ENCODE measurements at places on chromosomes 5 and 9.

DNA sequence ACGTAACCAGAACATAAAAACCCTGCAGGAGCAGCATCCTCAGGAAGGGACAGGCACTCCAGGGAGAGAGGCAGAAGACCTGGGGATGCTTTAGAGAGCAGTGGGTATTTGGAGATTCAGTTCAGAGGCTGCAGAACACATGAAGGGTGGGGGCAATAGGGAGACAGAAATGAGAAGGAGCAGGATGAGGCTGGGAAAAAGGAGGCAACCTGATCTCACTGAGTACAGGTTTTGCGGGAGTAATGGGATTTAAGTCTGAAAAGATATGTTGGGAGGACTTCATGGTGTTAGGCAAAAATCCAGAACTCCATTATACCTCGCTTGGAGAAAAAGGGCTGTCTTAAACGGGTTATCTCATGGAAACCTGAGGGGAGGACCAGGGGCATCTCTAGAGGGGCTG, 41.3 kb upstream of the GARNL3 start:
- DNase-seq = no peak

DNA sequence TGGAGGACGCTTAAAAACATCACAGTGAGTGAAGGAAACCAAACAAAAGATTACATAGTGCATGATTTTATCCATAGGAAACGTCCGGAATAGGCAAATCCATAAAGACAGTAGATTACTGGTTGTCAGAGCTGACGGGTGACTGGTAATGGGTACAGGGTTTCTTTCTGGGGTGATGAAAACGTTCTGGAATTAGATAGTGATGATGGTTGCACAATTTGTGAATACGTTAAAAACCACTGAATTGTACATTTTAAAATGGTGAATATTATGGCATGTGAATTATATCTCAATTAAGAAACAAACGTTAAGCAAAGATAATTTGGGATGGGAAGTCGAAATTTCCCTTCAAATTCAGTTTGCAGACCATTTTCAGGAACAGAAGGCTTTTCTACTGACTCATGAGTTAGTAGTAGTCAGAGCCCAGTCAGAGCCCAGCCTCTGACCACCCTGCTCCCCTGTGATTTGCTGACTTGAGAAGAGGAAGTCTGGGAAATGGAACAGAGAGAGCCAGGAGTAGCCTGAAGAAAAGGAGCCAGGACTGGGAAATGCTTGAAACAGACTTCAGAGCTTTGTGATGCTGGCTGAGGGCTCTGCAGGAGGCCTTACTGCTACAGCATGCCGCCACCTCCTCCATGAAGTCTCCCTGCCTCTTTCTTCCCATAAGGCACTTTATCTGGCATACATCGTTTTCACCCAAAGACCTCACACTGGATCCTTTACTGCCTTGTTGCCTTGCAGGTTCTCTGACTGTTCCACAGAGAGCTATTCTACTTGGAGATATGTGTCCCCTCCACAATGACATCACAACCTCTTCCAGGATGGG, 46.4 kb upstream of the CTNNA1 start:
- no peak for DNase-seq

- no peak for DNase-seq
These were observed 124.4 kb upstream of the GPR151 start for GRCh38 chr5:146640285-146640896.

GRCh38 chr5:149044453-149045088, 18.3 kb downstream of the SH3TC2 start:
- DNase-seq = no peak

DNA sequence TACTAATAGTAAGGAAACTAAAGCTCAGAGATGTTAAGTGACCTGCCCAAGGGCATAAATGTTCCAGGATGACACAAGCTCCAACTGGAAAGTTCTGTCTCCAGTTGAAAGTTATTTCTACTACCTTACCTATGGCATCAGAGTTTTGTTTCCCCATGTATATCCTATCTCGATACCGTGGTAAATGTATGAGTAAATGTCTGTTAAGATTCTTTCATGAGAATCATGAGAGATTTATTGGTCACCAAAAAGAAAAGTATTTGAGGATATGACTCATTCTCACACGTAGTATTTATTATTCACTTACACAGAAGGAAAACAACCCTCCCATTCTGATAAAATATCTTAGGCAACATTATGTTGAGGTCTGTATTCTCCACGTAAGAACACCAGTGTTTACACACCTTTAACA, 11.1 kb upstream of the SHOC1 start:
- DNase-seq = no peak

GRCh38 chr9:73714294-73714693, 562.6 kb downstream of the ANXA1 start:
- no peak for DNase-seq

DNA sequence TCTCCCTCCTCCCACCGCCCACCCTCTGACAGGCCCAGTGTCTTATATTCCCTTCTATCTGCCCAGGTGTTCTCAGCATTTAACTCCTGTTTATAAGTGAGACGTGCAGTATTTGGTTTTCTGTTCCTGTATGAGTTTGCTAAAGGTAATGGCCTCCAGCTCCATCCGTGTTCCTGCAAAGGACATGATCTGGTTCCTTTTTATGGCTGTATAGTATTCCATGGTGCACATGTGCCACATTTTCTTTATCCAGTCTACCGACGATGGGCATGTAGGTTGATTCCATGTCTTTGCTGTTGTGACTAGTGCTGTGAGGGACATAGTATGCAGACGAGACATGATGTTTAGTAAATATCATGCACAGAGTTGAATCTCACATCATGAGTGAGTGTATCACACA, 7.0 kb upstream of the SLC6A19 start:
- DNase-seq = no peak

- no peak for DNase-seq
These were observed 111.8 kb upstream of the TLE1 start for GRCh38 chr9:81801190-81801589.

DNA sequence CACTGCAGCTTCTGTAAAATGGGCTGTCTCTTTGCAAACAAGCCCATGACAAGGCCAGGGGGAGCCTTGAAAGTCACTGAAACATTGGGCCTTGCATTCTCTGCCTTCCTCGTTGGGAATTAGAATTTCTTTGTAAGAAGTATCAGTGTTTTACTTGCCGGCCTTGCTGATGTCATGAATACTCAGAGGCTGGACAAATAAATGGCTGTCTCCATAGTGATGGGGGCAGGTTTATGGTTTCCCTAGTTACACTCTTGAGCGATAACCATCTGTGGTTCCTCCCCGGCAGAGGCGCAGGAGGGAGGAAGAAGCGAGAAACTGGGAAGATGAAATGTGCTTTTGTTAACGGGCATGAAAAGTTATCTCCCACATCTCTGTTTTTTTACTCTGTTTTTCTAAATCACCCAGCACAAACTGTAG, 272.7 kb upstream of the PANK3 start:
- DNase-seq = no peak

- no peak for DNase-seq
These were observed 210.8 kb upstream of the SMARCA2 start for GRCh38 chr9:1804128-1804865.

DNA sequence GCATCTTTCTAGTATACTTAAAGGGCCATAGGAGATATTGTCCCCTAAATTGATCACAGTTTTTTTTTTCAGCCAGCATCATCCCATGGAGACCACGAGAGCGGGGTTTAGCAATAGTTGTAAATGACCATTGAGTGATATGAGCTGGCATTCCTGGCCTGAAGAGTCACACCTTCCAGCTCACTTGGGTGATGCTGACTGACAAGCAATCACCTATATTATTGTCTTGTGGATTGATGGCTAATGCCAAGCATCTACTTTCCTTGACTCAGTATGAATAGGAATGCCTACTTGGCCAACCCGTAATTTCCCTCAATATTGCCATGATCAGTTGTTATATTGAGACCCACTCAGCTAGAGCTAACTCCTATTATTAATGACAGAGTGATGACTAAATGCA, 70.5 kb downstream of the ADAMTSL1 start:
- no peak for DNase-seq

- DNase-seq = no peak
These were observed 152.1 kb downstream of the UNC13B start for GRCh38 chr9:35313916-35314315.

DNA sequence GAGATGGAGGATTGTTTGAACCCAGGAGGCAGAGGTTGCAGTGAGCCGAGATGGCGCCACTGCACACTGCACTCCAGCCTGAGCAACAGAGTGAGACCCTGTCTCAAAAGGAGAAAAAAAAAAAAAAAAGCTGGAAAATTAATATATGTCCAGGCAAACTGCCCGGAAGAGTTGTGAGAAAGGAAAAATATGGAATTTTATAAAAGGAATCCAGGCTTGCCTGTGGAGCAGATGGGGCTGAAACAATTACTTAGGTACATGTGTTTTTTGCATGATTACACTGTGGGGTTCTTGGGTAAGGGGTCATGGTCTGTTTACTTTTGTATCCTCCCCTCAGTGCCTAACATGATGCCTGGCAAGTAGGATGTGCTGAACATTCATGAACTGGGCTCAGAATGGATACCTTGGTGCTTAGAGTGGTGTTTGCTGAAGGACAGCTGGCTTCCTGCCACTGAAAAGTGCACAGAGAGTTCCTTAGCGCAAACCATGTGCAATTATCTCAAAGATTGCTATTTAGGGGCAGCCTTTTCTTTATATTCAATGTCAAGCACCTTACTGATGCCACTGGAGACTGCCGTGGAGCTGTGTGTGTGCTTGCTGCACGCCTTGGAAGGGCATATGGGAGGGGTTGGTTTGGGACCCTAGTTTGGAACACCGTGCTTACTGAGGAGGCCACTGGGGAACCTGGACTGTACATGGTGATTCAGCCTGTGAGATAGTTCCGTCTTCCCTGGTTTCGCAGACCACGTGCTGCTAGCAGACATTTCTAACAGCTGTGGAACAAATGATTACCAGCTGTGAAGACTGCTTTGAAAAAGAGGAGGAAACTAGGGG, 78.4 kb downstream of the MAP1B start:
- no peak for DNase-seq

- no peak for DNase-seq
These were observed 100.7 kb downstream of the PDE8B start for GRCh38 chr5:77311214-77311571.

DNA sequence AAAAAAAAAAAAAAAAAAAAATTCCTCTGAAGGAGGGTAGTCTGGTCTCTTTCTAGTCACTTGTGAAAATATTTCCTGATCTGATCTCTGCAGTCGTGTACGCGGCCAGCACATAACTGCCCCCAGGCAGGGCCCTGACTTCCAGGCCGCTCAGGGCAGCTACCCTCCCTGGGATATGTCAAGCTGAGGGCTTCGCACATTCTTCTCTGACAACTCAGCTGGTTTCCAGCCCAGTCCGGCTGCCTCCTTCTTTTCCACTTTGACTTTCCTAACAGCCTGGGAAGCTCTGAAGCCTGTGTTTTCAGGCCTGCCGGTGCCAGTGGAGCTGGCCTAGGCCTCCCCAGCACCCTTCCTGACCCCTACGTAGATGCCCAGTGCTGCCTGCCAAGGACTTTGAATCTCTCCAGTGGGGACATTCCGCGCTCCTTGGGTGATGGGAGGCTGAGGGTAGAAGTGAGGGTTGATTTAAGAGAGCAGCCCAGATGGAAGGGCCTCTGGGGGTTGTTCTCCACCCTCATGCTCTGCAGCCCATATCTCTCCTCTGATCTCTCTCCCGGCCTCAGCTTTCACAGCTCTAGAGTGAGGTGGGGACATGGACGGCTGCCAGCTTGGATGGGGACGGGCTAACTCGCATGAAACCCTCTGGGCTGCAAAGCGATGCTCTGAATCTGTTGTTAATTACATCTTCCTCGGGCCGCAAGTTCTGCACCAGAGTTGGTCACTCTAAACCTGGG, 20.7 kb downstream of the COL5A1 start:
- DNase-seq = no peak

- DNase-seq = no peak
These were observed at the start of gene IRX4 for GRCh38 chr5:1882337-1883119. TSS of gene IRX4 (minus strand) at chr5:1882925. CDS start at chr5:1882647, 278 bp downstream.

- DNase-seq = no peak
These were observed 845.9 kb downstream of the CDH9 start for GRCh38 chr5:26192486-26192885.

- DNase-seq = no peak
These were observed 590 bp downstream of the HDAC3 start for GRCh38 chr5:141636106-141636412.

- DNase-seq = no peak
These were observed 154.1 kb downstream of the ARHGAP26 start for GRCh38 chr5:142924135-142924883.

DNA sequence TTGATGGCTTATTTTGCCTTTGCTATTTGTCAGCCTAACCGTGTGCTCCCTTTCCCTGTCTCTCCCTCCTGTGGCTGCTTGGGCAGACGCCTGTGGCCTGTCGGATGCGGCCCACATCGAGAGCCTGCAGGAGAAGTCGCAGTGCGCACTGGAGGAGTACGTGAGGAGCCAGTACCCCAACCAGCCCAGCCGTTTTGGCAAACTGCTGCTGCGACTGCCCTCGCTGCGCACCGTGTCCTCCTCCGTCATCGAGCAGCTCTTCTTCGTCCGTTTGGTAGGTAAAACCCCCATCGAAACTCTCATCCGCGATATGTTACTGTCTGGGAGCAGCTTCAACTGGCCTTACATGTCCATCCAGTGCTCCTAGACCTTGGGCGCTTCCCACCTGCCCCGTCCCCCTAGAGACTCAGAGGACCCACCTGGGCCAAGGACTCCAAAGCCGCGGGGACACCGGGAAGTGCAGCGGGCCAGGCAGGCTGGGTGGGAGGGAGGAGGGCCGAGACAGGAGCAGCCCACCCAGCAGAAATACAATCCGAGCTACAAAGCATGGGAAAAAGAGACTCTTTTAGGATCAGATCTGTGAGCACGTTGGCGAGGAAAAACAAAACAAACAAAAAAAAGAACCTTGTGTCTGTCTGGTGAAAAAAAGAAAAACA, 10.6 kb downstream of the NR2F1 start:
- DNase-seq = no peak

DNA sequence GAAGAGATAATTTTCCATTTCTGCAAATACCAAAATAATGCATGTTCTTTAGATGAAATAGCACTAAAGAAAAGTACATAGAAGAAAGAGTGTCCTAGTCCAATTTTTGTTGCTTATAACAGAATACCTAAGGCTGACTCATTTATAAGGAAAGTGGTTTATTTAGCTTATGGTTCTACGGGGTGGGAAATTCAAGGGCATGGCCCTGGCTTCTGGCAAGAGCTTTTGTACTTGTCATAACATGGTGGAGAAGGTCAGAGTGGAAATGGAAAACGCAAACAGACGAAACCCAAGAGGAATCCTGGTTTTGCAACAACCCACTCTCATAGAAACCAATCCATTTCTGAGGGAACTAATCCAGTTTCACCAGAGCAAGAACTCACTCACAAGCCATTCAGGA, 283.7 kb downstream of the CSNK1G3 start:
- no peak for DNase-seq

- DNase-seq = no peak
These were observed 72.2 kb downstream of the SHB start for GRCh38 chr9:37996819-37997217.

DNA sequence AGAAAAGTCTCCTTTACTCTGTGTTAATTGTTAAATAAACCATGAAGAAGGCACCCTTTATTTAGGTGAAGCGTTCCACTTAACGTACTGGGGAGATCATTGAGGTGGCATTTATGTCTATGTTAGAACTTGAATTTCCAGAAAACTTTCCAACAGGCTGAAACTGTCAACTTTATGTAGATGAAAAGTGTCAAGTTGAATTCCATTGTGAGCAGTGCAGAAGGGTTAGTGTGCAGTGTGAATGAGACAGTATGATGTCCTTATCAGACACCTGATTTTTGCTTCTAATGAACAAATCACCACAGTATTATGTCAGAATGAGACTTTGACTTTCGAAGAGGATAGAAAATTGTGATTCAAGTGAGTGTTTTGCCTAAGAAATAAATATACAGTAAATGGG, 761.6 kb upstream of the SEMA6A start:
- no peak for DNase-seq
